ENCODE measurements at places on chromosomes 7 and 10. TPM values are rescaled to one million over a fixed set of nuclear protein-coding genes. Genes with fewer than 3 reads are reported as not detected.

Gene PTPN20
- total RNA-seq, result 4.9 TPM

- DNase-seq, result peak; percentile 27
Measured at GRCh38 chr10:75542906-75543305, 111.5 kb downstream of the LRMDA start.

DNA sequence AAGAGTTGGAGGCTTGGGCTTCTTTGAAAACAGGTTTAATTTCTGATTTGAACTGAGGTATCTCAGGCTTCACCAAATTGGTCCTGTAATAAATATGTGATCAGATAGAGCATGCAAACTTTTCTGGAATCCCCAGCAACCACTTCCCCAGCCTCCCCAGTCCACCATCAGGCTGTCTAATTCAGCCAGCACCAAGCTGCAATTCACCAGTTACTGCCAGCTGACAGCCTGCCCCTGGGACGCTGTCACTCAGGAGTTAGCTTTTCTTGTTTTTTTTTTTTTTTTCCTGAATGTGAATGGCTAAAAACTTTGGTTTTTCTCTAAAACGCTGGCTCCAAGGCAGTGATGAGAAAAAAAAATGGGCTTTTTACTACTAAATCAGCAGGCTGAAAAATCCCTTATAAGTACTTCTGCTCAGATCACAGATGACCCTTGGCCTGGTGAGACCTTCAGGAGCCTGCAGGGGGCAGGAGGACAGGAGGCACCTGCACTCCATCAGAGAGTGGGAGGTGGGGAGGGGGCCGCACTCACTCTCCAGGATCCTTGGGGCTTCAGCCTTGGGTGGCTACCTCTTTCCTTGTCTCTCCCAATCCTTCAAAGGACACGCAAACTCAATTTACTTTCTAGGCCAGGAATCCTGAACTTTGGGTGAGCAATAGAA lies 349.4 kb downstream of the GATA3 start:
- DNase-seq, result no peak

GRCh38 chr7:153954477-153954876 lies 97.7 kb upstream of the DPP6 start:
- DNase-seq, result no peak

Gene FAM3C
- 46.3 TPM for total RNA-seq

- DNase-seq, result no peak
Measured at GRCh38 chr10:129102906-129103693, 363.9 kb upstream of the MGMT start.

Gene LRMDA
- 5.2 TPM for total RNA-seq

GRCh38 chr7:32204361-32205018 lies 134.3 kb upstream of the PDE1C start:
- peak; percentile 33 for DNase-seq

- no peak for DNase-seq
Measured at GRCh38 chr7:146387140-146387539, 270.5 kb downstream of the CNTNAP2 start.

DNA sequence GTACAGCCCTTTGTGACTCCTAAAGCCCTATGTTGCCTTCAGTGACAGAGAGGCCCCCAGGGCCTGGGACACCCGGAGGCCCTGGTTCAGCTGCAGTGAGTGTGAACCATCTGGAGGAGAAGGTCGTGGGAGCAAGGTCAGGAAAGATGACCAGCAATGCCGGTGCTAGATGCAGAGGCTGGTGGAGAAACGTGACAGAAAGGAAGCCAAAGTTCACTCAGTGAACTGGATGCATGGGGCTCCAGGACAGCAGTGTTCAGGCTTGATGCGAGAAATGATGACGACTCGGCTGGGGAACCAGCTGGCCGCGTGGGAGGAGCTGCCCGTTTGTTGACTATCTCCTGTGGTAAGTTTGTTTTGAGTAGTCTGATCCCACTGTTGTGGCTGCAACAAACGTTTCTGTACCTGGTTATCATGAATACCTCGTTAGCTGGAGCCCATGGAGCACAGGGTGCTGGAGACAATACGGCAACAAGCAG lies 54.1 kb upstream of the MKRN1 start:
- no peak for DNase-seq

GRCh38 chr7:116356333-116356965 lies 143.1 kb upstream of the CAV2 start:
- DNase-seq, result no peak

DNA sequence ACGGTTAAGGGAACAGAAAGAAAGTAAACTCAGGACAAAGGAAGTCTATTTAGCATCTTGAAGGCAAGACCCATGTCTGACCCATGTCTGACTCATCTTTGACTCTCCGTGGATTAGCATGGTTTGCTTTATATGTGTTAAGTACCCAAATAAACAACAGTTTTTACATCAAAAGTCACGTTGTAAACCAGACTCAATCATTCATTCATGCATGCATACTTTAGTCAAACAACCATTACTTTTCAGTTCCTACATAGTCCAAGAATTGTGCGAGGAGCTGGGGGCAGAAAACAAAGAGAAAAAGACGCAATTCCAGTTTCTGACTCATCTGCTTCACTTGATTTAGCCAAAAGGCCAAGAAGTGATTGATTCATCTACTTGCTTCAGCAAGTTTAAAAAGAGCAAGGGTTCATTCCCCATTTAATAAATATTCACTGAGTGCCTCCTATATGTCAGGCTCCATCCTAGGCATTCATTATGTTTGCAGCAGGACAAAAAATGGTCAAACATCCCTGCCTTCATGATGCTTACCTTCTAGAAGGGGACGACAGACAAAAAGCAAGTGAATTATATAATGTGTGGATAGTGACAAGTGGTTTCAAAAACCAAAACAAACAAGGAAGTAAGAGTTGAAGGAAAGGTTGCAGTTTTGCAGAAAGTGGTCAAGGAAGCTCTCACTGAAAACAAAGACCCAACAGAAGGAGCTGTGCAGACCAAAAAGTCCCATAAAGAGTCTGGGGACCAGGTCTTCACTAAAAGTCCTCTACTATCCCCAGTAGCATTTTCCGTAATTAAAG lies 116.2 kb downstream of the FAM107B start:
- no peak for DNase-seq

DNA sequence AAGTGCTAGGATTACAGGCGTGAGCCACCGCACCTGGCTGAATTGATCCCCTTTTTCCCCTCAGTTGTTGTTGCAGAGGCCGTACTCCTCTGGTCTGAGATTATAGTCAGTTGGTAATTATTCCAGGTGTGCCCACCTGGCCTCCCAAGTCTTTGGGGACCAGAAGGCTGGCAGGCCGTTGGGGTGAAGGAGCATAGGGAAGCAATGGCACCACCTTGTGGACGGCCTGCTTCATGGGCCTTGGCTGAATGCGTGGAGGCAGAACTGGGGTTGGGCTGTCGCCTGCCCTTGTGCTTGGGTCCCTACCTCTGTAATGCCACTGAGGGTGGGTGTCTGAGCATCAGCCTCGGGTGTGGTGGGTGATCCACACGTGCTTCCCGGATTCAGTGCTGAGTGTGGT lies 125.7 kb downstream of the RGS10 start:
- peak; percentile 58 for DNase-seq

DNA sequence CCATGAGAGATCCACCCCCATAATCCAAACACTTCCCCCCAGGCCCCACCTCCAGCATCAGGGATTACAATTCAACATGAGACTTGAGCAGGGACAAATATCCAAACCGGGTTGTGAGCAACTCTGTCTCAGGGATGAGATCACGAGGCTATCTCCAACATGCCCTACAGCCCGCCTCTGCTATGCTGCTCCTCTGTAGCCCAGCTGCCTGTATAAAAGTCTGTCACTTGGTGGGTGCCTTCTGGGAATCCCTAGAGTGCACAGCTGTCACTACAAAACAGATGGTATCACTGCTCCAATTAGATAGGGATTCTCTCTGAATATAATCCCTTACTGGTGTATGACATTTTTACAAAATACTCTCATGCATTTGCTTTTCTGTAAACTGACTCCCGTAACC lies 114.9 kb upstream of the NANOS1 start:
- no peak for DNase-seq

DNA sequence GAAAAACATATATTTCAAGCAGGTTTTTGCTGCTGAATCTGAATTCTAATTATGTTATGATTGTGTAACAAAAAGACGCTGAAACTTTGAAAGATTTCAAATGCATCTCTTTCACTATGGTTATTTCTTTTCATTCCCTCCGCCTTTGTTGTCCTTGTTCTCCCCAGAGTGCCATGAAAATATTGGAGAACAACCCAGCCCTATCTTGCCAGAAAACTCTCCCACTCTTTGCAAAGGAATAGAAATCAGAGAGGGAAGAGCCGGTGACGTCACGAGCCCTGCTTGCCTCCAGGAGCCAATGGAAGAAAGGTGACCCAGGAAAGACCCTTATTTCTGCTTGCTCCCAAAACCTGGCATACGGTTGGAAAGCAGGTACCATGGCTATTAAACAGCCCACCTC lies 3.4 kb downstream of the GFRA1 start:
- DNase-seq, result no peak

Gene FEZF1
- not detected for total RNA-seq

DNA sequence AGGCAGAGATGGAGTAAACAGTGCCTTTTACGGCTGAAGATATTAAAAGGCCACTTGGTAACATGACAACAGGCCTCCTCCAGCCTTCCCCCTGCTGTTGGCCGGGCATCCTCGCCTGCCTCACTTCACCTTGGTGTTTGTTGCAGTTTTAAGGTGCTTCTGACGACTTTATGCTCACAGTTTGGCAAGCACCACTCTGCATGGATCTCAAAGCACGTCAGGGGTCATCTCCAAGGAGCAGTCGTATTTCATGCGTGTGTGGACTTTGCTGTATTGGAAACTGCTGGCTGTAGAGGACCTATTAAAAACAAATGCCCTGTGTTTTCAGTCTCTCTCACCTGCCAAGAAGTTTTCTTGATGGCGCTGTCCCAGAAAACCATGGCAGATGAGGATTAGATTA lies 483.1 kb downstream of the RPS24 start:
- DNase-seq, result peak; percentile 14

GRCh38 chr10:2955064-2955463 lies 112.3 kb upstream of the PFKP start:
- DNase-seq, result no peak

GRCh38 chr10:88672041-88672440 lies 7.8 kb downstream of the LIPF start:
- DNase-seq, result no peak

- peak; percentile 89 for DNase-seq
Measured at GRCh38 chr10:89373916-89374711, 3.7 kb upstream of the IFIT1B start.

Gene CPA2
- 5.2 TPM for total RNA-seq

Gene XRCC2
- 7.3 TPM for total RNA-seq

GRCh38 chr10:33257439-33258080 lies 76.9 kb downstream of the NRP1 start:
- DNase-seq, result no peak

- DNase-seq, result peak; percentile 48
Measured at GRCh38 chr10:97333351-97333600, 1.3 kb downstream of the FRAT2 start.

Gene PLXDC2
- total RNA-seq, result 22.4 TPM

Gene VAX1
- not detected for total RNA-seq
